NCI-H2107 (cell line): ENCODE measurements at places on chromosomes 7 and 10.

DNA sequence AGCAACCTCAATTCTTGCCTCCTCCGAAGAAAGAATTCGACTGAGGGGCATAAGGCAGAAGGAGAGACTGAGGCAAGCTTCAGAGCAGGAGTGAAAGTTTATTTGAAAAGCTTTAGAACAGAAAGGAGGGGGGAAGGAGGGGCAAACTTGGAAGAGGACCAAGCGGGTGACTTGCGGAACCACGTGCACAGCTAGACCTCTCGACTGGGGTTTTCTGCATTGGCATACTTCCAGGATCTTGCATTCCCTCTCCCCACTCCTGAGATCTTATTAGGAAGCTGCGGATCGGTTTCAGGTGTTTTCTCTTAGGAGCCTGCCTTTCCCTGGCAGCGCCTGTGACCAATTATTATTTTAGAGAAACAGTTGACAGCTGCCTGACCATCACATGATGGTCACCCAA, 20.3 kb upstream of the CPXM2 start:
- peak; percentile 71 for DNase-seq

GRCh38 chr7:115869801-115870200, 160.8 kb downstream of the TFEC start:
- no peak for DNase-seq

GRCh38 chr7:70699271-70699670, 432.7 kb upstream of the GALNT17 start:
- no peak for DNase-seq

- DNase-seq = no peak
Measured at GRCh38 chr10:60188548-60188947, 201.1 kb downstream of the ANK3 start.

DNA sequence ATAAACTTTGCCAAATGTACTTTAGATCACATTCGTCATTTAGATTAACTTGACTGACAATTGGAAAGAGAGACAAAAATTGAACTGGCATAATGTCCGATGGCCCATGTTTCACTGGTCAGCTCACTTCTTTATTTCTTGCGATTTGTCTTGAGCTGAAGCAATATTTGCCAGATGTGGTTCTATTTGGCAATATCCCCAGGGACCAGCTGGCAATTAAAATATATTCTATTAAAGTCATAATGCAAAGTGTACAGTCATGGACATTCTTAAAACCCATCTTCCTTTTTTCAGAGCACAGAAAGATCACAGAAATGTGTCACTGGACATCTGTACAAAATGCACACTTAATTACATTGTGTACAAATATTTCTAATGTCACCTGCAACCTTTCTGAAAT, 26.3 kb downstream of the NEBL start:
- DNase-seq = no peak

- no peak for DNase-seq
Measured at GRCh38 chr10:28796606-28797512, 119.5 kb downstream of the BAMBI start.

GRCh38 chr10:68188835-68189234, 43.1 kb downstream of the ATOH7 start:
- DNase-seq = no peak

- DNase-seq = no peak
Measured at GRCh38 chr10:50271564-50272250, 20.4 kb upstream of the ASAH2 start.

GRCh38 chr10:122102146-122102868, 113.3 kb downstream of the TACC2 start:
- DNase-seq = no peak

DNA sequence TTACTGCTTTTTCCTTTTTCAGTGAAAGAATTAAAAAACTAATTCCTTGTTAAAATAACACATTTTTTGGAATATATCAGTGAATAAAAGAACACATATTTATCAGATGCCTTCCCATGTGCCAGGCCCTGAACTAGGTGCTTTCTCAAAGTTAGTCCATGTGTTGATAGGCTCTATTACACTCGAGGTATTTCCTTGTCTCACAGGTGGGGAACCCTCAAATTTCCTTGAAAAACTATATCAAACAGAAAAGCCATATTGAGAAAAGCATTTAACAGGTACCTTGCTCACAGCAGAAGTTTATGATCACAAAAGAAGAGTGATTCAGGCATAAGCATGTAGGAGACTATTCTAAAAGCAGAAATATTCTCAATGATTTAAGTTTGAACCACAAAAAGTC, 75.6 kb upstream of the OGDHL start:
- no peak for DNase-seq

DNA sequence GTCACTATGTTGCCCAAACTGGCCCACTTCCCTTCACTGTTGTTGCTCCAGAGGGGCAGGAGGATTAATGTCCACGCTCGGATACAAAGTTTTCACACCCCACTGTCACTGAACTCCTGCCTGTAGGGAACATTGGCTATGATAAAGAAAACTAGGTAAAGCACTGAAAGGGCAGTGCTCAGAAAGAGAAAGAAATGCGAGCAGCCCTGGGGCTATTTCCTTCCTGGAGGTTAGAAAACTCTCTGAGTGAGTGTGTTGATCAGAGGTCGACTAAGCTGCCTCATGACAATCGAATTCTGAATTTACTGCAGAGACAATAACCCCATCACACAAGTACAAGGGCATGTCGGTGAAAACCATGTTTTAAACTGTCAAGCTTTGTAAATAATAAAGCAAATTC, 227.2 kb upstream of the PITRM1 start:
- no peak for DNase-seq

GRCh38 chr10:26095781-26096180, 120.8 kb upstream of the GAD2 start:
- no peak for DNase-seq

- DNase-seq = no peak
Measured at GRCh38 chr7:125877246-125877645, 947.6 kb upstream of the POT1 start.

DNA sequence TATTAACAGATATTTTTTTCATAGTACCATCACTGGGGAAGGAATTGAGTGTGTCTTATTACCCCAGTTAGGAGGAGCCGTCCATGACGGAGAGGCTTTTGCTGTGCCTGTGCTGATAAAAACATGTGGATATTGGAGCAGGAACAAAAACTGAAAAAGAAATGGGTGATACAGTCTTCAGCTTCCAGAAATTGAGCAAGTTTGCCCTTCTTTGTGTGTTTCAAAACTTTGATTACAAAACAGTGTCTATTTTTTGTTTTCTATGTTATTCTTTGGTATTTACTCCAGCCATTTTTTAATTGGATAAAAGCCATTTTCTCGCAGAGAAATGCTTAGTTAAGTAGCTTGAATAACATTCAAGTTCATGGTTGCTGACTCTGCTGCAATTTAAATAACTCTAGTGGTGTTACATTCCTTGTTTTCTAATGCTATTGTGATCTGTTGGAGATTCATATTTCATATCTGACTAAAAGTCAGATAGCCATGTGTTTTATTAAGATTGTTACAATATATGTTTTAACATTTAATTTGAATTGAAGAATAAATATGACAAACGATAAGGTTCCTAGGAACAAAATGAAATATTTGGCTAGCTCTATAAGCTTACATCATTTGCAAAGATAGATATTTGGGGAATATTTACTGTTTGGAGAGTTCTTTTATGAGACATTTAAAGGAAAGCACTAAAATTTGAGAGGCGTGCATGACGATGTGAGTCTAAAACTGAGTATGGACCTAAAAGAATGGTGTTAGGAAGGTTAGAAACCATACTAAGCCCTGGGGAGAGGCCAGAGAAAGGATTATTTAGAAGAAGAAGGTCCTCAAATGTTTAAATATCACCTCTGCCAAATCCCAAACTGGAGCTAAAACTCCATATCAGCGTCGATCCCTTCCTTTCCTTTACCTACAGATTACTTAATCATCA, 747.3 kb upstream of the CELF2 start:
- DNase-seq = no peak

- no peak for DNase-seq
Measured at GRCh38 chr10:131435760-131436457, 124.4 kb upstream of the TCERG1L start.

- DNase-seq = no peak
Measured at GRCh38 chr10:74910976-74911350, 84.6 kb downstream of the KAT6B start.

GRCh38 chr7:102426268-102427018, 6.9 kb upstream of the ORAI2 start:
- DNase-seq = no peak

GRCh38 chr10:73590881-73591799, at the start of gene USP54:
Gene USP54, minus strand, starts transcription at chr10:73591342. Its CDS starts 15,684 bp downstream, at chr10:73575658.
- DNase-seq = no peak

DNA sequence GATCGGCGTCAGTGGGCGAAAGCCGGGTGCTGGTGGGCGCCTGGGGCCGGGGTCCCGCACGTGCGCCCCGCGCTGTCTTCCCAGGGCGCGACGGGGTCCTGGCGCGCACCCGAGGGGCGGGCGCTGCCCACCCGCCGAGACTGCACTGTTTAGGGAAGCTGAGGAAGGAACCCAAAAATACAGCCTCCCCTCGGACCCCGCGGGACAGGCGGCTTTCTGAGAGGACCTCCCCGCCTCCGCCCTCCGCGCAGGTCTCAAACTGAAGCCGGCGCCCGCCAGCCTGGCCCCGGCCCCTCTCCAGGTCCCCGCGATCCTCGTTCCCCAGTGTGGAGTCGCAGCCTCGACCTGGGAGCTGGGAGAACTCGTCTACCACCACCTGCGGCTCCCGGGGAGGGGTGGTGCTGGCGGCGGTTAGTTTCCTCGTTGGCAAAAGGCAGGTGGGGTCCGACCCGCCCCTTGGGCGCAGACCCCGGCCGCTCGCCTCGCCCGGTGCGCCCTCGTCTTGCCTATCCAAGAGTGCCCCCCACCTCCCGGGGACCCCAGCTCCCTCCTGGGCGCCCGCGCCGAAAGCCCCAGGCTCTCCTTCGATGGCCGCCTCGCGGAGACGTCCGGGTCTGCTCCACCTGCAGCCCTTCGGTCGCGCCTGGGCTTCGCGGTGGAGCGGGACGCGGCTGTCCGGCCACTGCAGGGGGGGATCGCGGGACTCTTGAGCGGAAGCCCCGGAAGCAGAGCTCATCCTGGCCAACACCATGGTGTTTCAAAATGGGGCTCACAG, 1.1 kb downstream of the EGFR start:
- no peak for DNase-seq

DNA sequence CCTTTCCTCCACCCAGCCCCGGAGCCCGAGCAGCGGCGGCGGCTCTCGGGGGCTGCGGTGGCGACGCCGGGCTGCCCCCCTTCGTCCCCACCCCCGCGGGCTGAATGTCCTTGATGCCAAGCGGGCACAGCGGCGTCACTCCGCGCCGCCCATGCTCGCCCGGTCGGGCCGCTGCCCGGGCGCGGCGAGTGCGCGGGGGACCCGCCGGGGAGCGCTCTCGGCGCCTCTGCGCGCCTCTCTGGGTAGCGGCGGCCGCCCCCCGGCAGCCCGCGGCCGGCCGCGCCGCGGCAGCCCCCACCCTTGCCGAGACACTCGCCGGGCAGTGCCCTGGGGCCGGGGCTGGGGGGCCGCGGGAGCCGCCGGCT, 433 bp upstream of the PLXNA4 start:
- DNase-seq = no peak

DNA sequence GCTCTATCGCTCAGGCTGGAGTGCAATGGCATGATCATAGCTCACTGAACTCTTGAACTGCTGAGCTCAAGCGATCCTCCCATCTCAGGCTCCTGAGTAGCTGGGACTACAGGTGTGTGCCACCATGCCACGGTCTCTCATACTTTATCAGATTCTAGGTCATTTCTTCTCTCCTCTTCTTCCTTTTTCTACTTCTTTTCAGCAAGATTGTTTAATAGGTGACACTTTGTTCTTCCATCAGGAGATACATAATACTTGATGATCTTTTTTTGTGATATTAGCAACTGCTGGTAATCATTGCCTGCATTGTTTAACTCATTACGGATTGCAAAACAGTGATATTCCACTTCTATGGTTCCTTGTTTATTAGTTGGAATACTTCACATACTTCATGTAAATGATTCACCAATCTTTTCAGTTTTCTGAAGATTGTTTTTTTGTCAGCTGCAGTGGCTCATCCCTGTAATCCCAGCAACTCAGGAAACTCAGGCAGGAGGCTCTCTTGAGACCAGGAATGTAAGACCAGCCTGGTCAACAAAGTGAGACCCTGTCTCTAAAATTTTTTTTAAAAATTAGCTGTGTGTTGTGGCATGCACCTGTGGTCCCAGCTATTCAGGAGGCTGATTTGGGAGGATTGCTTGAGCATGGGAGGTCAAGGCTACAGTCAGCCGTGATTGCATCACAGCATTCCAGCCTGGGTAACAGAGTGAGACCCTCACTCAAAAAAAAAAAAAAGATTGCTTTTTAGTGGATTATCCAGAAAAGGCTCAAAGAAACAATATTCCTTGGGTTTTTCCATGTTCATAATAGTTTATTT, 36.2 kb upstream of the CHST3 start:
- no peak for DNase-seq

- DNase-seq = no peak
Measured at GRCh38 chr7:142200206-142200605, 57.7 kb downstream of the PRSS58 start.

GRCh38 chr10:10508211-10508610, 509.5 kb upstream of the CELF2 start:
- no peak for DNase-seq

DNA sequence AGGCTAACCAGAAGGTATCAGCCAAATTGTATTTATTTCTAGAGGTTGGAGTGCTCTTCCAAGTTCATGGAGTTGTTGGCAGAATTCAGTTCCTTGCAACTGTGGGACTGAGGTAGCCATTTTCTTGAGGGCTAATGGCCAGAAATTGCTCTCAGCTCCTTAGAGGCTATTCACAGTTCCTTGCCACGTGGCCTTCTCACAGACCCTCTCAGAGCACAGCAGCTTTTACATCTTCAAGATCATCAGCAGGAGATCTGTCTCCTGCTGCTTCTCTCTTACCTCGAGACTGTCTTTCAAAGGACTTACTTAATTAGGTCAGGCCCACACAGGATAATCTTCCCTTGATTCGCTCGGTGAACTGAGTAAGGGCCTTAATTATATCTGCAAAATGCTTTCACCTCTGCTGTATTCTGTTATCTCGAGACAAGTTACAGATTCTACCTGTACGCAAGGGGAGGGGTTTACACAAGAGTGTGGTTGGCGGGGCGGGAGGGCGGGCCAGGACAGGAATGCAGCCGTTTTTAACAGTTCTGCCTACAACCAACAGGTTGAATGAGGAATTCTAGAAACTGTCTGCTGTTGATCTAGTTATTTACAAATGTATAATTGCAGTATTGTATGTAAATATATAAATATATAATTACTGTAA, 15.0 kb downstream of the MIOS start:
- DNase-seq = no peak

- no peak for DNase-seq
Measured at GRCh38 chr7:74481458-74482196, 27.9 kb downstream of the GTF2IRD1 start.

- DNase-seq = no peak
Measured at GRCh38 chr10:97274828-97275227, 17.6 kb downstream of the ARHGAP19 start.
